ENCODE measurements at places on chromosomes 3 and 15. TPM values are rescaled to one million over a fixed set of nuclear protein-coding genes. Genes with fewer than 3 reads are reported as not detected.

- no peak for DNase-seq
These were observed 8.5 kb downstream of the MAP6D1 start for GRCh38 chr3:183816681-183817510.

Gene PLSCR5
- not detected for polyA plus RNA-seq

DNA sequence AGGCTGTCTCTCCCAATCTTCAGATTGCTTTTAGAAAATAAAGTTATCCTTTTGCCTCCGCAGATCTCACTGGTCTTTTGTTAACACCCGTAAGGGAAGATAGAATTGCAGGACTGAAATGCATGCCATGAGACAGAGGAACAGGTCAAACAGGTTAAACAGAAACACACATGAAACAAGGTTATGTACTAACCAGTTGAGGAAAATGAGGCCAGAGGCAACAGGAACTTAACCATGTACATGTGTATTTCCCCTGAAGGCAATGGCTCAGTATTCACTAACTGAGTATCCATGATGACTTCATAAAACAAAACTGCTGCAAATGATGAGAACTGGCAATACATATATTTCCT is 169.1 kb upstream of the NSMCE3 start:
- DNase-seq = no peak

DNA sequence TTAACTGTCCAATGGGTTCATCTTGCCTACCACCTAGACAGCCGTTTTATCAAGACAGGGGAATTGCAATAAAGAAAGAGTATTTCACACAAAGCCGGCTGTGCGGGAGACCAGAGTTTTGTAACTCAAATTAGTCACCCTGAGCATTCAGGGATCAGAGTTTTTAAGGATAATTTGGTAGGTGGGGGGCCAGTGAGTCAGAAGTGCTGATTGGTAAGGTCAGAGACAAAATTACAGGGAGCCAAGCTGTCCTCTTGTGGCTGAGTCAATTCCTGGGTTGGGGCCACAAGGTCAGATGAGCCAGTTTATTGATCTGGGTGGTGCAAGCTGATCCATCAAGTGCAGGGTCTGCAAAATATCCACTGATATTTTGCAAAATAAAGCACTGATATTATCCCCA is 29.9 kb upstream of the GPD1L start:
- DNase-seq = no peak

GRCh38 chr15:29747837-29748417 is 74.3 kb downstream of the TJP1 start:
- DNase-seq = no peak

DNA sequence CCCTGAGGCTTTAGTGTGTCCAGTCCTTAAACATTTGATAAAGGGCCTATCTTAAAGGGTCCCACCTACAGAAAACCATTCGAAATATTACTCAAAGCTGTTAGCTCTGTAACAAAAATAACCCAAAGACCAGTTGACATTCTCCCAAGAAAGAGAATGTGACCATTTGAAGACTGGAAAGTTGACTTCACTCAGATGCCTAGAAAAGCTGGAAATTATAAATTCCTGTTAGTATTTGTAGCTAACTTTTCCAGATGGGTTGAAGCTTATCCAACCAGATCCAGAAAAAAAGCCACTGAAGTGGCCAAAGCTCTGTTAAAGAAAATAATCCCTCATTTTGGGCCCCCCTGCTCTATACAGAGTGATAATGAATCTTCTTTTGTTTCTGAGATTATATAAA is 408.4 kb downstream of the PLOD2 start:
- DNase-seq = no peak

DNA sequence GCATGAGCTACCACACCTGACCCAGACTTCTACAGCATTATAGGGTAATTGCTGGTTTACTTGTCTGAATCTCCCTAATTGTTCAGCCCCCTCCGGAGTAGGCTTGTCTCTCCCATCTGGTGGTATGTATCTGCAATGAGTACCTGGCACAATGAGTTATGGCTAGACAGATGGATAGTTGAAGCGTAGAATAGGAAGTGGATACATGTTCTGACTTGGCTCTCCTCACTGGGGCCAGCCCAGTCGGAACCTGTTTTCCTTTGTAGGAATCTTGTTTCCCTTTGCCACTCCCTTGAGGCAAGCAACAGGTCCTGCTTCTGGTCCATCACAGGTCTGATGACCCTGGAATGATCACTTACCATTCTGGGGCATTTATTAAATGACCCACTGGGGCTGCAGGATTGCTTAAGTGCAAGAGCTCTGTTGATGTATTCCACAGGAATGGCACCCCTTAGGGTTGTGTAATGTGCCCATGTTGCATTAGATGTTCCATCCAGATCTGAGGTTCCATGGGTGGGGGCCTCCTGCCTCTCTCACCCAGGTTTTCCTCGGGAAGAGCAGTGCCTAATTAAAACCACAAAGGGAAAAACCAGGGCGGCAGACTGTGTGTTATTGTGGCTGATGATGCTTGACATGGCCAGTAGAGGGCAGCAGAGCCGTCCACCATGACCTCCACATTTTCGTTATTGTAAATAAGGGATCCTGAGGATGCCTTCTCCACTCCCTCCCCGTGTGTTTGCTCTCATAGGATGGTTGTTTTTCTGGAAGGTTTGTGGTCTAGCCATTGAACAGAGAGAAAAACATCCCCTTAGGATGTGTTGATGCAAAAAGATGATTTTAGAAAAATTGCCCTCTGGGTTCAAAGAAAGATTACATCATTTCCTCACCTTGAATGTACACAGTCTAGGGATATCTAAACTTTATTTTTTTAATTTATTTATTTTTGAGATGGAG is 58.0 kb downstream of the CMTM8 start:
- DNase-seq = peak; percentile 63

Gene SMAD6
- 1.4 TPM for polyA plus RNA-seq

DNA sequence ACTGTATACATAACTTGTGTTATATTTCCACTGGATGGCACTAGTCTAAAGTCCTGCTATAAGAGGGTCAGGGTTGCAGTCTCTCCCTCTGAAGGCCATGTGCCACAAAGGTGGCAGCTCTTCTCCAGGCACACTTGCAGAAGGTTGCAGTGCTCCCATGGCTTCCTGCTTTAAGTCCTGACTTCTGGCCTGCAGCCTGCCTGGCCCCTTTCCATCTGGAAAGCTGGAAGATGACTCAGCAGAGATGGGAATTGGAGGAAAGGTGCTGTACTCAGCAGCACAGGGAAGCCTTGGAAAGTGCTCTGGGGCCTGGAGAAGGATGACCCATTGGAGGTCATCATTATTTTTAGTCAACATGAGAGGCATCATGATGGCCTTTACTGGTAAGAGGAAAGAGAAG is 40.9 kb upstream of the MRPL3 start:
- DNase-seq = no peak

DNA sequence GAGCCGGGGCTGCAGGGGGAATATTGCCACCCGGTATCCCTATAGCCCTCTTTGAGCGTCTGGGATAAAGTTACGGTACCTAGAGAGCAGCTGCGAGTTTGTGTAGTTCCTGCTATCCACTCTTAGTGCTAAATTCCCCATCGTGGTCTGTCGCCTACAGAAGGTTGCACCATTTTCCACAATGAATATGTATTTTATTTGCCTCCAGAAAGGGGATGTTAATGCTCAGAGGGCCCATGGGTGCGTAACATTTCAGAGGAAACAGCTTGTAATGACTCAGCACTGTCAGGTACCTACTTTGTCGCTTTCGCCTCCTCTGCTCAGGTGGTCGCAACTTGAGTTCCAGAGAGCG is 1.1 kb downstream of the SLCO3A1 start:
- no peak for DNase-seq

All from small intestine (tissue), 16 donors.